Daoy (cell line): ENCODE measurements at places on chromosomes 4 and X. TPM values are rescaled to one million over a fixed set of nuclear protein-coding genes. Genes with fewer than 3 reads are reported as not detected.

Gene TRIM60
- total RNA-seq: not detected in 2 replicates

Gene ETDC
- total RNA-seq: not detected in 2 replicates

Gene CENPE
- total RNA-seq: 22.8 and 38.3 TPM in 2 replicates

Gene NAT8L
- 2.8 and 3.4 TPM in 2 replicates for total RNA-seq

Gene OTUD4
- 5.0 and 10.5 TPM in 2 replicates for total RNA-seq

Gene NPY1R
- 0.57 TPM in 1 of 2 replicates, not detected in the other for total RNA-seq

Gene GASK1B
- total RNA-seq: 0.21 and 0.23 TPM in 2 replicates

Gene FGD1
- total RNA-seq: 1.2 and 2.5 TPM in 2 replicates

Gene PHKA1
- total RNA-seq: 6.4 and 9.5 TPM in 2 replicates

Gene VEGFC
- total RNA-seq: 6.1 and 11.0 TPM in 2 replicates

Gene TBC1D9
- 6.1 and 8.5 TPM in 2 replicates for total RNA-seq

Gene TCP11X2
- total RNA-seq: not detected in 2 replicates

Gene TMSB15C
- total RNA-seq: 2.0 and 4.9 TPM in 2 replicates

Gene DAPP1
- total RNA-seq: 0.03 and 0.17 TPM in 2 replicates

Gene PDCL2
- total RNA-seq: not detected in 2 replicates

Gene SHROOM2
- total RNA-seq: 6.1 and 8.5 TPM in 2 replicates

Gene TBX22
- total RNA-seq: not detected in 2 replicates

Gene ATP11C
- total RNA-seq: 20.1 and 22.9 TPM in 2 replicates

Gene HTRA3
- total RNA-seq: 0.11 and 0.27 TPM in 2 replicates

Gene RHOXF1
- total RNA-seq: not detected in 2 replicates

Gene GPM6B
- total RNA-seq: 0.51 and 0.68 TPM in 2 replicates

Gene IL15
- 1.5 and 3.4 TPM in 2 replicates for total RNA-seq

Gene KLHL2
- 5.6 and 11.8 TPM in 2 replicates for total RNA-seq

Gene SPATA4
- 0.34 TPM in 1 of 2 replicates, not detected in the other for total RNA-seq

Gene PAK3
- 1.1 and 1.5 TPM in 2 replicates for total RNA-seq

Gene TLR7
- 0.06 TPM in 1 of 2 replicates, not detected in the other for total RNA-seq
